ENCODE measurements at places on chromosomes 4 and X. TPM values are rescaled to one million over a fixed set of nuclear protein-coding genes. Genes with fewer than 3 reads are reported as not detected.

Gene NR3C2
- 31.6 TPM for total RNA-seq

Gene RPA4
- total RNA-seq = 2.6 TPM

GRCh38 chr4:165810726-165811125, 62.3 kb upstream of the TLL1 start:
- no peak for DNase-seq

DNA sequence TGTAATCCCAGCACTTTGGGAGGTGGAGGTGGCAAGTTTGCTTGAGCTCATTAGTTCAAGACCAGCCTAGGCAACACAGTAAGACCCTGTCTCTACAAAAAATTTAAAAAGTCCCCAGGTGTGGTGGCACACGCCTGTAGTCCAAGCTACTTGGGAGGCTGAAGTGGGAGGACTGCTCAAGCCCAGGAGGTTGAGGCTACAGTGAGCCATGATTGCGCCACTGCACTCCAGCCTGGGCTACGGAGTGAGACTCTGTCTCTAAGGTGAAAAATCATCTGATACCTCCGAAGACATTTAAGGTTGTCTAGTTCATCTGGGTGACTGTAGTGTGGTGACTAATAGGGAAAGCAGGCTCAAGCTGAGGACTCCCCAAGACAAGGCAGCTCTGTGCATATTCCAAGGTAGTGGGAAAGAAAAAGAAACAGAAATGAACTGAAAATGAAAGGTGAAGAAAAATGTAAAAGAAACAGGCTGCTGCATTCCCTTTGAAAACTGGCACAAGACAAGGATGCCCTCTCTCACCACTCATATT, 23.3 kb downstream of the FRYL start:
- no peak for DNase-seq

GRCh38 chr4:2515830-2516550, 20.5 kb upstream of the FAM193A start:
- no peak for DNase-seq
